ENCODE measurements at places on chromosomes 1 and 21.

- DNase-seq: no peak
Observed at GRCh38 chr1:17833661-17834501, 78.7 kb downstream of the ACTL8 start.

GRCh38 chr1:23108918-23109533 lies 59.6 kb downstream of the LUZP1 start:
- DNase-seq: peak; percentile 27

DNA sequence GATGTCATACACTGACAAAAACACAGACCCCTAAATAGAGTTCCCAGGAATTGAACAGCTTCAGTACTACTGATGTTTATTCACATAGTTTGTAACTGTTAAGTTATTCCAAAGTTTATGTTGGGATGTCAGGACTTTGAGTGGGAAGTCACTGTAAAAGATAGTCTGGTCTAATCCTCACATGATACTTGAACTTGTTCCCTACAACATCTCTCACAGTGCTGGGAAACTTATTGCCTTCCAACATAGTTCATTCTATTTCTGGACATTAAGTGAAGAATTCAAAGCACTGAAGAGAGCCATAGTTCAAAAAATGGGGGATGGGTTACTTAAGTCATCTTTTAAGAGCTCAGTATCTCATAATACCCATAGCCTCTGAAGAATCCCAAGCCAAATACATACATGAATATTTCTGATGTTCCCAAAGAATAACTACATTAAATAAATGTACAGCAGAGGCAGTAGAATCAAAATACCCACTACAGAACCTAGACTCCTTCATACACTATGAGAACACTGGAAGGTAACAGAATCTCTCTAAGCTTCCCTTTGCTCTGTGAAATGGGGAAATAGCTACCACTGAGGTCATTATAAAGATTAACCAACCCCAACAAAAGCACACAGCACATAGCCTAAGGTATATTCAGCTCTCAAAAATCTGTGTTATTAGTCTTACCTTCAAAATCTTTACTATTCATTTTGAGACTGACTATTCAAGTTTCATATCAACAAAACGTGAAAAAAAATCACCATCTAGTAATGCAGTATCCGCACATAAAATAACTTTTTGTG lies 81.4 kb downstream of the ESRRG start:
- no peak for DNase-seq

DNA sequence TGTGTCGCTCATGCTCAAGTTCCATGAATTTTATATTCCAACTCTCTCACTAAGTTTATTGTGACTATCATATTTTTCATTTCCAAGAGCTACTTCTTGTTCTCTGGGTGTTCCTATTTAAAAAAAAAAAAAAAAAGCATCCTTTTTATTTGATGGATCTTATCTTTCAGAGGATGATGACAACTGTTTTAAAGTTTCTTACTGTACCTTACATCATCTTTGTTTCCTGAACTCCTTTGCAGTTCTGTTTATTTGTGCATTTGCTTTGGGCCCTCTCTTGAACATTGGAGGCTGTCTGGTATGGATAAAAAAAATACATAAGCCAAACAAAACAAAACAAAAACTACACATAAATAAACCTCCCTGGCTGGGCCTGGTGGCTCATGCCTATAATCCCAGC lies 32.1 kb upstream of the FAM20B start:
- no peak for DNase-seq

- peak; percentile 5 for DNase-seq
Observed at GRCh38 chr1:63368131-63368530, 704 bp downstream of the ALG6 start.

- no peak for DNase-seq
Observed at GRCh38 chr1:179968284-179968993, 13.8 kb downstream of the CEP350 start.

GRCh38 chr1:230340526-230341161 lies 85.5 kb downstream of the PGBD5 start:
- DNase-seq: no peak

DNA sequence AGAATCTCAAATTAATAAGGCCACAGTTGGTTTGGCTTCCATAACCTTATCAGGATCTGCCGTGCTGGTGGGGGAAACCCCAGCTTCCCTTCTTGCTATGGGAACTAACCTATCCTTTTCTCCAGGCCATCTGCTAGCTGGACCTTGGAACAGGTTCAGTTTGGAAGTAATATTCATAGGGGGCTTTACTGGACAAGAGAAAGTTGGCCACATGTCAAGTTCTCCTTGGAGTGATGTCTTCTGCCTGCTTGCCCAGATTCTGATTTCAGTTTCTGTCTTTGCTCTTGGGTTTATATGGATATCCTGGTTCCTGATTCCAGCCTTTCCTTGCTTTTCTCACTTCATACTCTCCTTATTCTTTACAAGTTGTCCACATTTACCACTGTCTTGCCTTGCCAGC lies 279.6 kb downstream of the ASTN1 start:
- DNase-seq: no peak

GRCh38 chr1:54001591-54001990 lies 16.4 kb downstream of the LDLRAD1 start:
- no peak for DNase-seq

- no peak for DNase-seq
Observed at GRCh38 chr1:93798291-93798690, 80.7 kb downstream of the DNTTIP2 start.

DNA sequence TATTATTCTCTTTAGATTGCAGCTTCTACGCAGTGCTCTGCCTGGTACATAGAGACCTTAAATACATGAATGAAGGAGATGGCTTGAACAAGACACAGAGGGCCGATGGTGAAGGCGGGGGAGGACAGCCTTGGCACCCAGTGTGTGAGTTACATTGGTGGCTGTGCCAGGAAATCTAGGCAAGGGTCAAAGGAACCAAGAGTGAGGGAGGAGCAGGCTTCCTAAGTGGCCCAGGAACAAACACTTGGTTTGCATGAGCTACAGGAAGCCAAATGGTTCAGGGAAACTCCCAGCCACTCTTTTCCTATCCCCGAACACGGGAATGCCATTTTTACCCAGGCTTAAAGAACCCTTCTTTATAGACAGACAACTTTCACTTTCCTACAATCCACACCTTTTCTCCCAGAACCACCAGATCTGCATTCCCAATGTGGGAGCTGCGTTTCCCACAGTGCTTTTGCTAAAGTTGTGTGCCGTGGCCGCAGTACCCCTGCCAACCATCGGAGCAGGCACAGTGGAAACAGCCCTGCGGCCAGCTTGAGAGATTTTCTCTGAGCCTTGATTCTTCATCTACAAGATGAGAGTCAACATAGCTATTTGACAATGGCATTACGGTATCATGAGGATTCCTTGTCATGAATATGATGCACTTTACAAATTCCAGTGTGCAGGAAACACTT lies 3.5 kb upstream of the CLEC20A start:
- DNase-seq: no peak

- peak; percentile 53 for DNase-seq
Observed at GRCh38 chr1:32716312-32717148, 14.0 kb upstream of the SYNC start.

DNA sequence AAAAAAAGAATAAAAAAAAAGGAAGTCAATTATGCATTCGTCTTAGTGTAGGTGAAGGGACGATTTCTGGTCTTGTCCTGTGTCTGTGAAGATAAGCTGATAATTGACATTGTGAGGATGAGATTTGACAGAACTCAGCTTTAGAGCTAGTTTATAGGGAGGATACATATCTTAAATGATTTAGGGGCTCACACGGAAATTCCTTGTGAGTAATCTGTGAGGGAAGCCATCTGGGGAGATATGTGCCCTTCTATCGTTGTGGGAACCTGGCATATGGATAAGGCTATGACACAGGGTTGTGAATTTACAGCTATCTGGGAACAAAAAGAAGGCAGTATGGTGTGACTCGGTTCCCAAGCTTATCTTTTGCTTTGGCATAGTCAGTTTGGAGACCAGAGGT lies 71.1 kb downstream of the RABGAP1L start:
- DNase-seq: no peak

DNA sequence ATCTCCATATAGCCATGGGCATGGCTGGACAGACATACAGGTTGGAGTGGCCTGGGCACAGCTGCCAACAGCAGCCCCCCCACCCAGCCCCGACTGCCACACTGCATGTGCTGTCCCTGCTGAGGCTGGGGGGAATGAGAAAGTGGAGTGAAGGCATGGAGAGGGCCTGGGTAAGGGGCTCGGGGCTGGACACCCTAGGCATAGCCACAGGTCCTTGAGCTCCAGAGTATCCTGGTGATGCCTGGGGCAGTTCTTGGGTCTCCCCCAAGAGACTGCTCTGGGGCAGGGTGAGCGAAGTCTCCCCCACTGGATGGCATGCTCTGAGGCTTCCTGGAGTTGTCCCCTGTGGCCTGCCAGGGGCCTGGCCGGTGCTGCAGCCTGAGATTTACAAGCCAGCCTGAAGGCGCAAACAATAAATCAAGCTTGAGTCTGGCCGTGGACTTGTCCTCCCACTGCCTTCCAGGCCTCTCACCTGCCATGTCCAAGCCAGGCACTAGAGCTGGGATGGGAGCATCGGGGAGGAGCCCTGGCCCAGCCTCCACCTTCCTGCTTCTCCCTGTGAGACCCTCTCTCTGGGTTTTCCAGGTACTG lies 53.6 kb downstream of the FOXO6 start:
- DNase-seq: no peak

DNA sequence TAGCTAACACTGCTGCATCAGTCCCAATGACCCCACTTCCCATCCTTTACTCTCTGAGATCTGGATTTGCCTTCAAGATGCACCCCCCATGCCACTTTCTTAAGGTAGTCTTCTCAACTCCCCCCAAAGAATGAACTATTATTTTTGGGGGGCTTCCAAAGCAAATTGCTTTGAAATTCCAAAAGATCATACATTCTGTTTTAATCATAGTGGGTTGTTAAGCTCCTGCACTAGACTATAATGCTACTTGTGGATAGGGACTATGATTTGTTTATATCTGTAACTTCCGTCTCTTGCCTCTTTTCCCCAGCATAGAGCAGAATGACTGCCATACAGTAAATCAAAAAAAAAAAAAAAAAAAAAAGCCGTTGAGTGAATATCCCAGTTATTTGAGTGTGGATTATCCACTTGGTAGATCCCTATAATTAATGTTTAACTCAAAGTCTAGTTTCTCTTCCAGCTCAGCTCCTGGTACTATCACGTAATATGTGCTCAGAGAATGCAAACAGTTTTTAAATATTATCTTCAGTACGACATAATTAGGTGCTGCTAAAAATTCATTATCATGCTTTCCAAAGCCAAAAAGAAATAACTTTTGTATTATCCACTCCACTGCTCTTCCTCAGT lies 26.9 kb downstream of the KIRREL1 start:
- no peak for DNase-seq

- no peak for DNase-seq
Observed at GRCh38 chr1:206447422-206447765, 22.9 kb upstream of the IKBKE start.

DNA sequence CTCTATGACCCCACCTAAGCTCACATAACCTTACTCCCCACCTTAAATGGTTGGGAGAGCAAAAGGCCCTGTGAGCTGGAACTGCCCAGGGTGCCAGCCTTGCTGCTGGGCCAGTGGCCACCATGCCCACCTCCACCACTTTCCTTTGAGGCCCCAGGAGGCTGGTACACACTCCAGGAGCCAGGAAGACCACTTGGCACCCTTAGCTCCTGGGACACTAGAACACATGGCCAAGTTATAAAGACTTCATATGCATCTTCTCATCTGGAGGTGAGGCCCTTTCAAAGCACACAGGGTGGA lies 21.9 kb downstream of the CAPZB start:
- DNase-seq: no peak

DNA sequence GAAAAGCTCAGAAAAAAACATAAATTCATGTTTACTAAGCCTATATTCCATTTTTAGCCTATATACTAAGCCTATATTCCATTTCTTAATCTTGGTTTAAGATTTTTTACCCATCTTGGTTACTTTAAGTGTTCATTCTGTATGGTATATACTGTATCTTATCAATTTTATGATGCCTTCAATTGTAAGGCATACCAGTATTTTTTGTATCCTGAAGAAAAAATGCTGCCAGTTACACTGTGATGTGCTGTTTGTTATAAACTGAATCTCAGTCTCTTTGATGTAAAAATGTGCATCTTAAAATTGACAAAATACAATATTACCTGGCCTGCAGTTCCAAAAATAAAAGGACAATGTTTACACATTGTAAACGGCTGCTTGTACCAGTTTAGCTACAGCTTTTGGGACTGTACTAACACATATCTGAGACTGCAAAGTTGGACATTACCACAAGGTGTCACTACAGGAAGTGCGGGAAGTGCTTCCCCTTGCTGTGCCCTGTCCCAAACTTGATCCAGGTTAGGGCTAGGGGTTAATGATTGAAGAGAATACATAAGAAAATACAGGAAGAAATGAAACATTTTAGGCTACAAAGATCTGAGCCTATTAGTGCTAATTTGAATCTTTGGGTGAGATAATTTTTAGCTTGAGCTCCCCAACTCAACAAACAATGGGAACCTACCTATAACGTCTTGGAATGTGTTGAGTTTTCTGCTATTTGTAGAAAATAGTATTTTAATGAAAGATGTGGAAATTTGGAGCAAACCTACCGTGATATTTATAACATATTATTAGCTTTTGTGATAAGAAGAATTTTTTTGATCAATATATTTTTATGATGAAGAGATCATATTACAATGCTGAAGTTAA lies 108.9 kb downstream of the LBR start:
- peak; percentile 48 for DNase-seq

DNA sequence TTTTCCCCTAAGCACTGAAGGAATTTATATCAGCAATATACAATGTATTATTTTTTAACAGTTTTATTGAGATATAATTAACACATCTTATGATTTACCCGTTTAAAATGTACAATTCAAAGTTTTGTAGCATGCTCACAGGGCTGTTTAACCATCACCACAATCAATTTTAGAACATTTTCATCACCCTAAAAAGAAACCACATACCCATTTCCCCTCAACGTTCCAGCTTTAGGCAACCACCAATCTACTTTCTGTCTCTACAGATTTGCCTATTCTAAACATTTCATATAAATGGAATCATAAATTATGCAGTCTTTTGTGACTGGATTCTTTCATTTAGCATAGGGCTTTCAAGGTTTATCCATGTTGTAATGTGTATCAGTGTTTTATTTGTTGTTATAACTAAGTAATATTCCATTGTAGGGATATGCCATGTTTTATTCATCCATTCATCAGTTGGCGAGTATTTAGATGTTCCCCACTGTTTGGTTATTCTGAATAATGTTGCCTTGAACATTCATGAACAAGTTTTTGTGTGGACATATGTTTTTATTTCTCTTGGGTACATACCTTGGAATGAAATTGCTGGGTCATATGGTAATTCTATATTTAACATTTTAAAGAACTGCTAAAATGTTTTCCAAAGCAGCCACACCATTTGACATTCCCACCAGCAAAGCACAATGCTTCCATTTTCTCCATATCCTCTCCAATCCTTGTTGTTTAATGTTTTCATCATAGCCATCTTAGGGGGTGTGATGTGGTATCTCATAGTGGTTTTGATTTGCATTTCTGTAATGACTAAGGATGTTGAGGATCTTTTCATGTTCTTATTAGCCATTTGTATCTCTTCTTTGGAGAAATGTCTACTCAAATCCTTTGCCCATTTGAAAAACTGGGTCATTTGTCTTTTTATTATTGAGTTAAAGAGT lies 188.5 kb downstream of the TM2D1 start:
- DNase-seq: no peak

Measured in CD4-positive, alpha-beta T cell treated with Interleukin-17A for 1 hour (primary cell).